Erythroblast (primary cell): ENCODE measurements at places on chromosomes 7 and 10.

DNA sequence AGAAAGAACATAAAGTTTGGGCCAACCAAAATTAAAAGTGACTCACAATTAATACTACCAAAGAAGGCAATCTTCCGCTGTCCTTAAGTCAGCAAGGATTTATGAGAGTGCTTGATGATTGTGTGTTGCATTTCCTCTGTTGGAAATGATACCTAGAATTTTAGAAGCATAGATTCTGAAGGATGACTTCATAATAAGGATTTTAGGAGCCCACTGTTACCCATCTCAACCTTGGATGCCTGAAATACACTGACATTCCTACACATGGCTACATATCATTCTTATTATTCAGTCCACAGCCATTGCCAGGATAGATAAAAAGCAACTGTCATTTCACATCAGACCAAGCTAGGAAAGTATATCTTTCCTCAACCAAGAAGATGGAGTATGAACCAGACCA lies 823.8 kb downstream of the LRMDA start:
- DNase-seq = no peak

GRCh38 chr7:25959168-25959734 lies 192.7 kb upstream of the NFE2L3 start:
- DNase-seq = no peak

GRCh38 chr10:75866300-75866625 lies 434.8 kb downstream of the LRMDA start:
- no peak for DNase-seq

GRCh38 chr10:80489371-80490112 lies 35.4 kb downstream of the TSPAN14 start:
- DNase-seq = no peak

DNA sequence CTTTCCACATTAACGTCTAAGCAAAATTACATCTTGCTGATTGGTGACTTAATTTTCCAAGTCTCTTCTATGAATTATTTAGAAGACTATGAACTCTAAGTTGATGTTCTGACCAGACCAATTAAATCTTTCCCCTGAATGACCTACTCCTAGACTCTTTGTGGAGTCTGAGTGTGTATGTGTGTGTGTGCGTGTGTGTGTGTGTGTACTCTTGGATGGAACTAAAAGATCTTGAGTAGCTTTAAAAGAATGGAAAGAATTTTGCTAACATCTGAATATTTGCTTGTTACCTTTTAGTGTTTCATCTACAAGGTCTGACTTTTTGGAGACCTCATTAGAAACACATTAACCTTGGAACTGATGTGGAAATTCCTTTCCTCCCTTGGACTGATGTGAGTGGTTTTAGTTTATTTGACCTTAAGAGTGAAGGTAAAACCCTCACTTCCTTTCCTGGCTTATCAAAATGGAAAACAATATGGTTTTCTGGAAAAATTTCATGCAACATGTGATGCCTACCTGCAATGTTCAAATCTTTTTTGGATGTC lies 257.1 kb downstream of the GATA3 start:
- no peak for DNase-seq

GRCh38 chr7:129443612-129444011 lies 9.4 kb downstream of the STRIP2 start:
- no peak for DNase-seq

- DNase-seq = no peak
Observed at GRCh38 chr10:102612964-102613275, 31.4 kb upstream of the TRIM8 start.

GRCh38 chr10:24465124-24465874 lies 256.4 kb downstream of the KIAA1217 start:
- no peak for DNase-seq

DNA sequence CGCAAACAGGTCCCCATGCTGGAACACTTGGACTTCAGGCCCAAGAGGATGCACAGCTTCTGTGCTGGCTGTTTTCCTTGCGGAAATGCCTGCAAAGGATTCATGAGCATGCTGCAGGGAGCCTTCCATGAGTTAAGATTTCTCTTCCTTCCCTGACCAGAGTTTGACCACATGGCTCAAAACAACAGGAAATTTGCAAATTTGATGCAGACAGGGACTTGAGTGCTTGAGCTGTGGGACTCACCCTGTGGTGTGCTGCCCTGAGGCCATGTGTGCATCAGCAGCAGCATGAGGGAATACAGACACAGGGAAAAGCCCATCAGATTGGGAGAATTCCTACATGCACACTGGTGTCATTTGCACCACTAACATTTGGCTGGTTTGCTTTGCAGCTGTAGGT lies 195.4 kb downstream of the CDC14C start:
- DNase-seq = no peak

DNA sequence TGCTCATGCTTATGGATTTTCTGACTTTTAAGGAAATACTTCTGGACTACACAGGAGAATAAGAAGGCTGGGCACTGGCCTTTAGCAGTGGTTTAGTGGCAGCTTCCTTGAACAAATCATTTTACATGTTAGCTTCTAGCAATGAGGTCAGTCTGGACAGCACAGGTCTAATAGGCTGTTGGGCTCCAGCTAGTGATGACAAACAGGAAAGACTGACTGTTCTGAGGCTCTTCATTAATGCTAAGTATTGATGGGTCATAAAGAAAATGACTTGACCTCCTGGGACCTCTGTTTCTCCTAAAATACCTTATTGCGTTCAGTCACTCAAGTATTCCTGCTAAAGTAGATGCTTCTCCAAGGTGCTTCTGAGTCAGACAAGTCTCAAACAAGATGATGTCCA lies 4.9 kb upstream of the RHOBTB1 start:
- no peak for DNase-seq

DNA sequence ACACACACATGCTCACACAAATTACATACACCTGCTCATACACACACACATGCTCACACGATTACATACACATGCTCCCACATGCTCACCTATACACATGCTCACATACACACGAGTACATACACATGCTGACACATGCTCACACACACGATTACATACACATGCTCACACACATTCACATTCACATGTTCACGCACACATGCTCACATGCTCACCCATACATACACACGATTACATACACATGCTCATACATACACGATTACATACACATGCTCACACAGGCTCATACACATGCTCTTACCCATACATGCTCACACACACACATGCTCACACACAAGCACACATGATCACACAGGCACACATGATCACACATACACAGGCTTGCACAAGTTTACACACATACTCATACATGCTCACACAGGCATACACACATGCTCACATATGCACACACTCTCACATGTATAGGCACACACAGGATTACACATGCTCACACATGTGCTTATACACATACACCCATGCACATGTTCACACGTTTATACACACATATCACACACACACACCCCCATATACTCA lies 118.5 kb downstream of the PAXIP1 start:
- DNase-seq = no peak

DNA sequence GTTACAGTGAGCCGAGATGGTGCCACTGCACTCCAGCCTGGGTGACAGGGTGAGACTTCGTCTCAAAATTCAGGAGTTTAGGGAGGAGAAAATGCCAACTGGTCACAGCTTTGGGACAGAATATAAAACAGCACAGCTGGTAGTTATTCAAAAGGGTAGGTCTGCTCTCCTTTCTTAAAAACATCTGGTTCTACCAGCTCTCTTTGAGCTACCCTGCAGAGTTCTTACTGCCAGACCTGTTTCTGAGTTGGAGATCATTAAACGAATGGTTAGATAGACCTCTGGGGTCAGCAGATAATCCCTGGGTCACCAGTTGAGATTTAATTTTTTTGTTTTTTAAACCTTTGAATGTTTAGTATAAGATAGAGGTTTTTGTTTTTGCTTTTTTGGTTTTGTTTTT lies 52.6 kb downstream of the MCU start:
- DNase-seq = no peak

GRCh38 chr7:76149847-76150691 lies 51.6 kb upstream of the SRRM3 start:
- DNase-seq = no peak

DNA sequence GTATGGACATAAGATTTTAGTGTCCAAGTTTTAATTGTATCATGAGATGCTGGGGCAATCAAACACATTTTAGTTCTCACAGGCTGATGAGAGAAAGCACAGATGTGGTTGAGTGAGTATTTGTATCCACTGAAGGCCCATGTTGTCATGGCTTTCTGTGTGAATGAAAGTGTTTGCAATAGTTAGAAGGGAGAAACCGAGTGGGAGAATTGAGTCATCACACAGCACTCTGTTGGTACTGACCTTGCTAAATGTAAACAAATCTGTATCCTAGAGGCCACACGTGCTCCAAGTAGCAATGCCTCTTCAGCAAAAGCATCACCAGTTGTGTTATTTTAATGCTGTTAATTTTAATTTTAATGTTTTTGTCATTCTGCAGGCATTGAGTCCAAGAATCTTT lies 121.2 kb downstream of the EMX2 start:
- DNase-seq = no peak

GRCh38 chr10:19561181-19561580 lies 255.1 kb upstream of the PLXDC2 start:
- DNase-seq = no peak

DNA sequence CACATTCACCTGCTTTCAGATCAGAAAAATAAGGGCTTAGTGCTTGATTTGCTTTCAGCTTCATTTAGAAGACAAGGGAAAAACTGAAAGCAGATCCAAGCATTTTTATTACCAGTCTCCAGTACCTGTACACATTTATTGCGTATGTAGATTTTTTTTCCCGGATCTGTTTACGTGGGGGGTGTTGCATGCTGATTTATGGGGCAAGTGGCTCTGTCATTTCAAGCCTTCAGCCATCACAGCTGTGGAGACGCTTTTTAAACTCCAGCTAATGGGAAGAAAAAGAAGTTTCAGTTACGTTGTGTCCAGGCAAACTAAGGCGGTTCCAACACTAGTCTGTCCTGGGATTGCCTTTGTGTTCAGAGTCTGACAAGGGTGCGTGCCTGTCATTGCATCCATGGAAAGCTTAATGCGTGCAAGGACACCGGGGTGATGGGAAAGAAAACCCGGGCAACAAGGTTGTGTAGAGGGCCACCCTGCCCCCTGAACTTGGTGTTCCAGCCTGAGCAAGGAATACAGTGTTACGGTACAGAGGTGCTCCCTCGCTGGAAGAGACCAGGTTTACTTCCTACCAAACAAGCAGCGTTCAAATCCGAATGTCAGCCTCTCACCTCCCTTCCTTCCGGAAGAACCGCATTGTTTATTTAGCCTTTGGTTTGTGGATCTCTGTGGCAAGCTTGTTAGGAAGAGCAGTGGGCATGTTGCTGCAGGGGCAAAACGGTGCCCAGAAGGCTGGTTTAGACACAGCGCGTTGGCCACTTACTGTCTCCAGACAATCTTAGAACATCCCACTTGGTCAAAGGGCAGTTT lies 128.2 kb downstream of the FGFR2 start:
- no peak for DNase-seq

DNA sequence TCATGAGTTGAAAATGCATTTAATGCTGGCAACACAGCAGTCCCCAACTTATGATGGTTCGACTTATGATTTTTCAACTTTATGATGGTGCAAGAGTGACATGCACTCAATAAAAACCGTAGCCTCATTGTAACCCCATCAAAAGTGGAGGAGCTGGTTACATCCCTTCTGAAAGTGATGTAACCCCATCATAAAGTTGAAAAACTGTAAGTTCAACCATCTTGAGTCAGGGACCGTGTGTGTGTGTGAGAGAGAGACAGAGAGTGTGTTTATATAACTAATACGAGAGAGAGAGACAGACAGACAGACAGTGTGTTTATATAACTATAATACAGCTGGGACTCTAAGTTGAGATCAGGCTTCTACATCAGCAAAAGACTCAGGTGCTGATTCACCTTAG lies 21.0 kb downstream of the ANXA11 start:
- no peak for DNase-seq

DNA sequence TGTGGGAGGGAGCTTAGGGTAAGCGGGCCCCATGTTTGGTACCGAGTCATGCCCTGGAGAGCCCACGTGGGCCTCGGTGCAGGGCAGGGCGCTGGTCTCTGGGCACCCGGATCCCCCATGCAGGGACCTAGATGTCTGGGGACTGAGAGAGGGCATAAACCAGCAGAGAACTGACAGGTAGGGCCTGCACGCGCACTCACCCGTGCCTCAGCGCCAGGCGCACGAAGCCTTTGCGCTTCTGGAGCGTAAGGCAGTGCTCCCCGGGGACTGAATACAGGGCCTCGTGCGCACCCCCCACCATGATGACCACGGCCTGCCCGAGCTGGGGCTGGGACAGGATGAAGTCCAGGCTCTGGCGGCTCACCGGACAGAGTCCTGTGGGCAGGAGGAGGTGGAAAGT lies 2.8 kb downstream of the MOGAT3 start:
- DNase-seq = no peak

DNA sequence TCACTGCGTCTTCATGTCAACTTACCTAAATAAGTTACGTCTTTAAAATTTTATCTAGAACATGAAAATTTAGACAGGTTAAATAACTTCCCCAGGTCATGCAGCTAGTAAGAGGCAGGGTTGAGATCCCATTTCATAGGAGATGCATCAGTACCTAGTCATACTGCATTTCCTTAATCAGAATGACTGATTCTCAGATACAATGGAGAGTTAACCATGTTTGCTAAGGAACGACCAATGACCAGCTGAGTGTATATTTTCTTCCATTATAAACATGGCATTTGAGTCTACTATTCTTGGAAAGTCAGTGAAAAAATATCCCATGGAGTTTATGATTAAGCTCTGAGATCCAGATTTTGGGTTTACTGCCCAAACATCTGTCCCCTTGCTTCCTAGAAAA lies 39.6 kb downstream of the ENTPD1 start:
- no peak for DNase-seq

DNA sequence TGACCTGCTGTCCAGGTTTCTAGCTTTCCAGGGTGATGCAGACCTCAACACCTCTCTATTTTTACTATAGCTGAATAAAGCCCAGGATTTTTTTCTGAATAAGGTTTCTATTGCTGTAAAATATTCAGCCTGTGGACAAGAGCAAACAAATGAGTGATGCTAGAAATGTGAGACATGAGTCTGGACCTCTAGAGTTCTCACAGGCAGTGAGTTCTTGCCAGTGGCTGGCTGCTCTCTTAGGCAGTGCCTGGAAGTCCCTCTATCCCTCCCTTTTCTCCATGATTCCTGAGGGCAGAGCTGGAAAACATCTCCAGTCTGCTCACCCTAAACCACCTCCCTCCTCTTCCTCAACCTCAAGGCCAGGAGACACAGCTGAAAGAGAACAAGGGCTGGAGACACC lies 793.8 kb upstream of the IGFBP3 start:
- no peak for DNase-seq

DNA sequence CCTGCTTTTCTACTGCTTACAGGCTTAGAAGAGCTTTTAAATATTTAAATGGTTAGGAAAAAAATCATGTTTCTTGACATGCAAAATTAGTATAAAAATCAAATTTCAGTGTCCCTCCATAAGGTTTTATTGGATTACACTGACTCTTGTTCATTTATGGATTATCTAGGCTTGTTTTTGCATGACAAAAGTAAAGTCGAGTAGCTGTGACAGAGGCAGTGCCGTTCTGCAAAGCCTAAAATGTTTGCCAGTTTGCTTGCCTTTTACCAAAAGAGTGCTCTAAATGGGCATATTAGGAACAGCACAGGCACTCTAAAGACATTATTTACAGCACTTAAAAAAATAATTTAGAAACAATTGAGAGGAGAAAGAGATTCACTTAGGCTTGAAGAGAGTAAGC lies 139.6 kb downstream of the TSPAN12 start:
- DNase-seq = no peak
